Smooth muscle cell of bladder (primary cell): ENCODE measurements at places on chromosomes 6 and 20. TPM values are rescaled to one million over a fixed set of nuclear protein-coding genes. Genes with fewer than 3 reads are reported as not detected.

Gene AKAP7
- 6.3 and 10.3 TPM in 2 replicates for total RNA-seq

Gene RIPOR2
- total RNA-seq = 1.1 TPM in 2 replicates

Gene GABBR1
- 10.2 and 13.5 TPM in 2 replicates for total RNA-seq

Gene COL11A2
- 0.14 and 0.46 TPM in 2 replicates for total RNA-seq

Gene HLA-DRB1
- total RNA-seq = not detected in 2 replicates

Gene TMX4
- 58.5 and 64.4 TPM in 2 replicates for total RNA-seq

Gene ZNF337
- total RNA-seq = 12.7 and 21.4 TPM in 2 replicates

Gene DNPH1
- total RNA-seq = 45.9 and 54.5 TPM in 2 replicates

Gene SNX21
- total RNA-seq = 36.4 and 46.2 TPM in 2 replicates

Gene KCNK17
- total RNA-seq = not detected in 2 replicates

Gene COL9A1
- total RNA-seq = not detected in 2 replicates

Gene EMILIN3
- under 0.01 TPM in 1 of 2 replicates, not detected in the other for total RNA-seq

Gene BPI
- total RNA-seq = not detected in 2 replicates

Gene METTL24
- total RNA-seq = 0.43 and 1.2 TPM in 2 replicates

Gene TAB2
- total RNA-seq = 13.8 and 14.8 TPM in 2 replicates

Gene EDN3
- total RNA-seq = not detected in 2 replicates

Gene ANKRD6
- 1.1 and 4.5 TPM in 2 replicates for total RNA-seq

Gene GPR6
- total RNA-seq = not detected in 2 replicates

Gene ADGRB3
- total RNA-seq = 0.37 and 0.43 TPM in 2 replicates

Gene FERMT1
- 2.8 and 4.3 TPM in 2 replicates for total RNA-seq

Gene SLC22A7
- not detected in 2 replicates for total RNA-seq

Gene MACROD2
- 0.14 and 0.55 TPM in 2 replicates for total RNA-seq

Gene IFT52
- total RNA-seq = 48.6 and 50.8 TPM in 2 replicates

Gene FRMD1
- total RNA-seq = not detected in 2 replicates

Gene SSTR4
- not detected in 2 replicates for total RNA-seq
